ENCODE measurements at places on chromosomes 7 and 10.
A peak's percentile ranks its signal among the peaks of the same experiment; 100 is the strongest.

GRCh38 chr10:97572214-97572989 lies at the start of gene ANKRD2:
TSS of gene ANKRD2 (plus strand) at chr10:97572779. CDS start at chr10:97572789, 10 bp downstream.
- no peaks in the 10 kb centered on the region for H3K36me3 ChIP-seq
- ATAC-seq, result peak; percentile 76
- no peaks in the 10 kb centered on the region for H3K27me3 ChIP-seq
- no peak within 1 kb of the TSS for H3K27ac ChIP-seq
- H3K4me3 ChIP-seq, result no peak within 1 kb of the TSS
- peaks cover 7% of the 10 kb centered on the region for H3K4me1 ChIP-seq

GRCh38 chr10:59830601-59831259 lies 75.6 kb downstream of the CCDC6 start:
- peaks cover 75% of the 10 kb centered on the region for H3K4me1 ChIP-seq
- no peak for ATAC-seq
- no peak overlapping the region for H3K4me3 ChIP-seq
- no peak overlapping the region for H3K27ac ChIP-seq
- no peaks in the 10 kb centered on the region for H3K27me3 ChIP-seq

DNA sequence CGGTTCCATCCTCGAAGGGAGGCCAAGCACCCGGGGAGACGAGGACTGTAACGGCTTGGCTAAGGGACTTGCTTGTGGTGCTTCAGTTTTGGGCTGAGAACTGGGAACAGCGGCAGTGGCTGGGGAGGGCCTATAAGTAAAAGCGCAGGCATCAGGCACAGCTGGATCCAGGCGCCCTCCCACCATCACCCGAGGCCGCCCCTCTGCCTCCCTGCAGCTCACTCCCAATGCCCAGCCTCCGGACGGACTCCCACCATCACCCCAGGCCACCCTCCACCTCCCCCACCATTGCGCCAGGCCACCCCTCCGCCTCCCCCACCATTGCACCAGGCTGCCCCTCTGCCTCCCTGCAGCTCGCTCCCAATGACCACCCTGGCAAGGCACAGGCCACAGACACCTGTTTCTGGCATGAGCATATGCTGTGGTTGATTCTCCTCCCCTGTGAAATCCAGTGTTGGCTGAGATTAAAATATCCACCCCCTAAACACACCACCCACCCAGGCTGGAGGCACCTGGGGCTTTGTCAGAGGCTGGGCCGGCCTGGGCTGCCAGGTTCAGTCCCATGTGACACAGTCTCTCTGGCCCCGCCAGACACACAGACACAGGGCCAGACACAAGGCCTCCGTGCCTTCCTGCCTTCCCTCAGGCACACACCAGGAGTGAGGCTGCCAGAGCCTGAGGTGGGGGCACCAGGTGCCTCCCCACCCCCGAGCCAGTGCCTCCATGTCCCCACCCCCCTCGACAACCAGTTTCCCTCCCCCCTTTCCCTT lies 16.7 kb downstream of the MICALL2 start:
- ATAC-seq, result no peak
- no peaks in the 10 kb centered on the region for H3K36me3 ChIP-seq
- peaks cover 46% of the 10 kb centered on the region for H3K27me3 ChIP-seq
- no peaks in the 10 kb centered on the region for H3K4me1 ChIP-seq

GRCh38 chr10:110808615-110809014 lies 63.1 kb upstream of the PDCD4 start:
- ATAC-seq, result no peak
- H3K4me1 ChIP-seq, result peaks cover 34% of the 10 kb centered on the region
- H3K36me3 ChIP-seq, result no peaks in the 10 kb centered on the region
- no peak overlapping the region for H3K4me3 ChIP-seq
- H3K27ac ChIP-seq, result no peak overlapping the region

GRCh38 chr10:48449501-48450232 lies 143.2 kb downstream of the MAPK8 start:
- H3K4me3 ChIP-seq, result no peak overlapping the region
- no peak for ATAC-seq
- H3K4me1 ChIP-seq, result no peaks in the 10 kb centered on the region
- no peak overlapping the region for H3K27ac ChIP-seq

- peaks cover 39% of the 10 kb centered on the region for H3K4me1 ChIP-seq
- no peak for ATAC-seq
- peaks cover 22% of the 10 kb centered on the region for H3K36me3 ChIP-seq
- no peak overlapping the region for H3K4me3 ChIP-seq
- no peaks in the 10 kb centered on the region for H3K27me3 ChIP-seq
Measured at GRCh38 chr10:124049484-124049883, 43.9 kb downstream of the CHST15 start.

- no peaks in the 10 kb centered on the region for H3K36me3 ChIP-seq
- H3K4me1 ChIP-seq, result no peaks in the 10 kb centered on the region
- no peak overlapping the region for H3K27ac ChIP-seq
Measured at GRCh38 chr7:104367926-104368325, 39.5 kb downstream of the LHFPL3 start.

GRCh38 chr7:151244841-151245346 lies 3.6 kb downstream of the SMARCD3 start:
- H3K27me3 ChIP-seq, result peaks cover 58% of the 10 kb centered on the region
- H3K36me3 ChIP-seq, result peaks cover 4% of the 10 kb centered on the region
- peak overlapping the region; percentile 54 for H3K4me3 ChIP-seq
- H3K27ac ChIP-seq, result no peak overlapping the region
- H3K4me1 ChIP-seq, result peaks cover 51% of the 10 kb centered on the region
- no peak for ATAC-seq

All from stimulated activated memory B cell treated with anti-CD40 and anti-IgM and Interleukin-4, amounts not matched to agents 10 μg/mL and 1 μg/mL and 100 μg/mL, for 72 hours (primary cell).